ENCODE measurements at places on chromosomes 12 and 14. TPM values are rescaled to one million over a fixed set of nuclear protein-coding genes. Genes with fewer than 3 reads are reported as not detected.

The MEG3 gene
- total RNA-seq, result 389 TPM

The CAPS2 gene
- 14.7 TPM for total RNA-seq

The AQP6 gene
- 0.31 TPM for total RNA-seq

The CCDC88C gene
- total RNA-seq, result 45.7 TPM

The ZDHHC22 gene
- 14.7 TPM for total RNA-seq

The ACVR1B gene
- 50.1 TPM for total RNA-seq

The RDH16 gene
- 3.1 TPM for total RNA-seq

The SYNJ2BP gene
- total RNA-seq, result 26.9 TPM

The TAS2R9 gene
- total RNA-seq, result 2.8 TPM

The HIF1A gene
- 149 TPM for total RNA-seq

The ANKRD33 gene
- not detected for total RNA-seq

The CAPZA3 gene
- not detected for total RNA-seq

The HNF1A gene
- not detected for total RNA-seq

The KCNC2 gene
- 19.7 TPM for total RNA-seq

The POLR3B gene
- 16.6 TPM for total RNA-seq

The LMNTD1 gene
- total RNA-seq, result not detected

The RNF10 gene
- total RNA-seq, result 162 TPM

The SPTB gene
- total RNA-seq, result 23.5 TPM

The TRIM9 gene
- total RNA-seq, result 107 TPM

The SLC22A17 gene
- total RNA-seq, result 164 TPM

The DAAM1 gene
- total RNA-seq, result 304 TPM

The KRT83 gene
- not detected for total RNA-seq

The FGD6 gene
- 14.1 TPM for total RNA-seq

The DHRS2 gene
- total RNA-seq, result not detected

The CD9 gene
- 17.8 TPM for total RNA-seq

The LYSET gene
- total RNA-seq, result 13.5 TPM

The ALDH1L2 gene
- 15.7 TPM for total RNA-seq

The NYNRIN gene
- total RNA-seq, result 34.7 TPM

The OVCH1 gene
- total RNA-seq, result 2.5 TPM

The GPR132 gene
- total RNA-seq, result 0.94 TPM

The FAM177A1 gene
- total RNA-seq, result 41.6 TPM

The PZP gene
- total RNA-seq, result not detected

Data from parietal lobe (tissue), 2 donors.